ENCODE measurements at places on chromosomes 16 and 17.

DNA sequence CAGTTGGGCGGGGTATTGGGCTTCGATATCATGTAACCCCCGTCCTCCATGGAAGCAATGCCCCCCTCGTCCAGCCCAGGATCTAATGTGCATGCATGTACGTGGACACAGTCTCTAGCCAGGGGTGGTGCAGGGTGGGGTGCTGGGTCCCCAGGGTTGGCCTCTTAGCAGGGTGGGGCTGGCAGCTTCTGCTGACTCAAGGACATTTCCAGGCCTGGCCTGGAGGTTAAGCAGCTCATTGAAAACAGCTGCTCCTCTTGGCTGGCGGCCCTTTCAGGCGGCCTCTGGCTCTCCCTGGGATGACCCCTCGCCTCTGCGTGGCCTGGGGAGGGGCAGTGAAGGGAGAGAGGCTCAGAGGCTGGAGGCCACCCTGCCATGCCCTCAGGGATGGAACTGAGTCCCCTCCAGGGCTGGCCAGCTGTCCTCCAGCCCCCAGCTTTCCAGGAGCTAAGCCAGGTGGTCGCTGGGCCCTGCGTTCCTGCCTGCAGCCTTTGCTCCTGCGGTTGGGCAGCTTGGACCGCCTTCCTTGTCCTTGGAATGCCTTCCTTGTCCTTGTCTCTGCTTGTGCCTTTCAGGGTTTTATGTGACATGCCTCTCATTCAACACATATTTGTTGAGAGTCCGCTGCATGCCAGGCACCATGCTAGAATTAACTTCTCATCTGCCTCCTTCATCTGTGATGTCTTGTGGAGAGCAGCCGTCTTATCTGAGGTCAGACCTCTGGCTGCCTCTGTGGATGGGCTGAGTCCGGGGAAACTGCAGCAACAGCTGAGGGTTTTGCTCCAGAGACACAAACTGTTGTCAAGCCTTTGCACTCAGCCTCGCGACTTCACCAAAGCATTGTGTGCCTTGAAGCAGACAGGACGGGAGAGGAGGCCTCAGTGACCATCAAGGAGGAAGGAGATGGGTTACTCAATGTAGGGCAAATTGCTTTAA lies 26.6 kb downstream of the MRC2 start:
- no peak for DNase-seq

- no peak for DNase-seq
Measured at GRCh38 chr17:30541802-30542201, 64.6 kb downstream of the GOSR1 start.

DNA sequence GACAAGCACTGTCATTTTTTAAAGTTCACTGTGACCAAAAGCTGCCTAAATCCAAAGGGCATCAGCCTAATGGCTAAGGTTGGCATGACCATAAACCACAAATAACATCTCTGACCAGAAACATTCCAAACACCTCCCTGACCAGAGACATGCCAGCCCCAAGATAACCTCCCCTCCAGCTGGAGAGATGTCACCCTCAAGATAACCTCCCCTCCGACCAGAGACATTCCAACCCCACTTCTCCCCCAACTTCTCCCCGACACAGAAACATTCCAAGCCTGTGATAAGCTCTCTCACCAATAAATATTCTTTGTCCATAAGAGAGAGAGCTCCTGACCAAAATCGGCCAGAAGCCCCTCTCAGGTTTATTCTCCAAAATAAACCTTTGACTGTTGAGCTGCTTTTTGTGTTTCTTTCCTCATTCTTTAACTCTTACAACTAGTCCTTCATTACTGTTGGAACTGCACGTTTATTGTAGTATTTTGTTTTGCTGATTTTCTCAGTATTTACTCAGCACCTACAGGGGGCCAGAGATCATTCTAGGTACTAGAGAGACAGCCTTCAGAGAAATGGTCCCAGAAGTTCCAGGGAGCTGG lies 325.6 kb downstream of the SLC39A11 start:
- DNase-seq = no peak

- DNase-seq = no peak
Measured at GRCh38 chr17:56297184-56297583, 143.9 kb downstream of the ANKFN1 start.

DNA sequence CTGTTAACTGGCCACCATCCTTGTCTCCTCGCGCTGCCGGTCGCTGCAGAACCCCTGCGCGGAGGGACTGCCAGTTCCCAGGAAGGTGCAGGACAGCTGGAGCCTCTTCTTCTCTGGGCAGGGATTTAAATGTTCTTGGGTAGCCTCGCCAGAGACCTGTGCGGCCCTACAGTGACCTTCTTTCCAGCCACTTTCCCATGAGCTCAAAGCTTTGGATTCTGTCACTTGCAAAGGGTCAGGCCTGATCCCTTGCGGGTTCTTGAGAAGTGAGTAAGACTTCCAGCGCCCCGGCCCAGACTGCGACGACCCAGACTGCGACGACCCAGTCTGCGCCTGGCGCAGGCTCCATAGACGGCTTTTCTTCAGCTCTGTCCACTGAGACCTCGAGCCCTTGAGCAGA lies 1.4 kb upstream of the SLFN5 start:
- no peak for DNase-seq

DNA sequence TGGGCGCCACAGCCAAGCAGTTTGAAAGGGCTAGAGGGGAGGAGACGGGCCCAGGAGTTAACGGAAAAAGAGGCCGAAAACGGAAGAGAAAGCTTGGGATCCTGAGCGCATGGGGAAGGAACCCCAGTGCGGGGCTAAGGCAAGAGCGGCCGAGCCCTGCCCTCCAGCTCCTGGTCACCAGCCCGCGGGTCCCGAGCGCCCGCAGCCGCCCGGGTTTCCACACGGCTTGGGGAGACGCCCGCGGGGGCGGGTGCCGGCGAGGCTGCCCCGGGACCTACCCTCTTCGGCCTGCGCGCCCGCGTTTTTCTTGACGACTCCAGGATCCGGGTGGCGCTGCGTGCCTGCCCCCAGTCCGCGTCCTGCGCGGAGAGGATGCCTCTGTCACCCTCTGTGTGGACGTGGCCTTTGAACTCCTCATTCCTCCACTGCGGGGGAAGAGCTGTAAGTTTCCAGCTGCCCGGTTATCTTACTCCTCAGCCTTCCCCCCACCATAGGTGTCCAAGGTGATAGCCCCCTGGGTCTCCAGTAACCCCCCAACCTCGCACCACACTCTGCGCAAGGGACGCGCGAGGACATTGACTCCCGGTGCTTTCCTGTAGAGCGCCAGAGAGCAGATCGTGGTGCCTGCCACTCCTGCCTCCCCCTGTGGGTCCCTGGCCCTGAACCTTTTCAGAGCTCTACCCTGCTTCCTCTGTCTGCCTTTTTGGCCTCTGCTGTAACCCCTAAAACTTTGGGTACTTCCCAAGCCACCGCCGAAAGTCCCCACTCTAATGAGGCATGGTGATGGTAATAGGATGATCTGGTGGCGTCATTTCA lies 1.7 kb upstream of the CDH11 start:
- DNase-seq = no peak

GRCh38 chr17:28196636-28197035 lies 122.4 kb upstream of the TMEM97 start:
- no peak for DNase-seq

DNA sequence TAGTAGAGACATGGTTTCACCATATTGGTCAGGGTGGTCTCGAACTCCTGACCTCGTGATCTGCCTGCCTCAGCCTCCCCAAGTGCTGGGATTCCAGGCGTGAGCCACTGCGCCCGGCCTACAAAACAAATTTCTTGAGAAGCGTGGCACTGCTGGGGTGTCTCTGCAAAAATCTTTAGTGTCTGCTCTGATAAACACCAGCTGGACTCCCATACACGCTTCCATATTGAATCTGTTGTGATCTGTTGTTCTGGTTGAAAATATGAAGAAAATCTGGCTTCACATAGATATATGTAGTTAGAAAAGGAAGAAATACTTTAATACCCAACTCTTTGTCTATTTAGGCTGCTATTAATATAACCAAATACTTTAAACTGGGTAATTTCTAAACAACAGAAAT lies 33.3 kb downstream of the VPS53 start:
- no peak for DNase-seq

GRCh38 chr17:38329284-38329683 lies 14.5 kb downstream of the GPR179 start:
- DNase-seq = no peak

DNA sequence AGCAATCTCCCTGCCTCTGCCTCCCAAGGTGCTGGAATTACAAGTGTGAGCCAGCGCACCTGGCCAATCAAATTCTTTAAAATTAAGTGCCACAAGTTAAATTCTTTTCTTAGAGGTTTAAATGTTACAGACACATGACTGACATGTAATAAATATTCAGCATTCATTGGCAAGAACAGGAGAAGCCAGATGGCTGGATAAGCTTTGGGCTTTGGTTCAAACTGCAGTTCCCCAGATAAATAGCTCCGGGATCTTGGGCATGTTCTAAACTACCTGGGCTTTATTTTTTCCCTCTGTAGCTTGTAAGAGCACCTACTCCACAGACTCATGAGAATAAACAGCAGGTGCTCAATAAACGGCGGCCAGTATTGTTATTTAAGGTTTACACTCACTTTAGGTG lies 34.1 kb downstream of the ABAT start:
- DNase-seq = no peak

DNA sequence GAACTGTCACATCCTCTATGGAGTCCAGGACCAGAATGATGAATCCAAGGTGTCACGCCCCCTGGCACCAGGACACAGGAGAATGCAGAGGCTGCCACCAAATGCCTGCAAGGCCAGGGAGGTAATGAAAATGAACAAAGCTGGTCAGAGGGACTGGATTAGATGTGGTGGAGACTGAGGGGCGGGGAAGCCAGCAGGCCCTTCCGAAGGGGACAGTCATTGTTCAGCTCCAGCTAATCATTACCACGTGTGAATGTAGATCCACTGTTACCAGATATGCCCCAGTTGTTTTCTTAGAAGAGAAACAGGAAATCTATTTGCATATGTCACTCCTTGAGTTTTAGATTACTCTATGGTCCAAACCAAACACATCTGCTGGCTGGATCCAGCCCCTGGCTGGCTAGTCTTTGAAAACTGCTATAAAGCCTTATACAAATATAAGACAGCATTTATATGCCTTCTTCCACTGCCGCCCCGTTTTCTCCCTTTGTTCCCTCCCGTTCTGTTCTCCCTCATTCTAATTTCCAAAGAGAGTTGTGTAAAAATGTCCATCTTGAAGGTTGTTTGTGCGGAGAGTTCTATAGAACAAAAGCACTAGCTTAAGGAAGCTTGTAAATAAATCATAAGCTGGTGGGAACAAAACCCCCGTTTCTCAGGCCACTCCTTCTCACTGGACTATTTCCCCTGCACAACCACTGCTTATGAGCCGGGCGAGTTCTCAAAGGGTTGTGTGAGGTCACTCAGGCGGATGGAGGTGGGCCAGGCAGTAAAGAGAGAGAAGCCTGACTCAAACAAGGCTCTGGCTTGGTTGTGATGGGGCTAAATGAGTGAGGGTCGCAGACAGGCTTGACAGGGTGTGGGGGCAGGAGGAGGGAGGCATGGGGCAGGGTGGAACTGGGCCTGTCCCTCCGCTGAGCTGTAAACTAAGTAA lies 14.2 kb downstream of the CRYM start:
- no peak for DNase-seq

- DNase-seq = no peak
Measured at GRCh38 chr17:40303708-40304551, 5.0 kb upstream of the RARA start.

- DNase-seq = no peak
Measured at GRCh38 chr16:87598431-87598830, 3.9 kb upstream of the JPH3 start.

- DNase-seq = no peak
Measured at GRCh38 chr16:79707876-79708275, 107.3 kb upstream of the MAF start.

DNA sequence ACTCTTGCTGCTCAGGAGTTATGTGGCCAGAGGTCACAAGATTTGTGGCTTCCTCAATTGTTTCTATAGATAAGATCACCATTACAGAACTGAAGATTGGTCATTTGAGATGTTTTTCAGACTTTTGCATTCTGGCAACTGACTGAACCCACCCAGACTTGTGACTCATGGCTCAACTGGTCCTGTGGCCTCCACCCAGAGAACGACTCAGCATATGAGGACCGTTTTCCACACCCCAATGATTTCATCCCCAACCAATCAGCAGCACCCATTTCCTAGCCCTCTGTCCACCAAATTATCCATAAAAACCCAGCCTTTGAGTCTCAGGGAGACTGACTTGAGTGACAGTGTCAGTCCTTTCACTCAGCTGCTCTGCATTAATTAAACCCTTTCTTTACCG lies 143.2 kb upstream of the ASIC2 start:
- DNase-seq = no peak

DNA sequence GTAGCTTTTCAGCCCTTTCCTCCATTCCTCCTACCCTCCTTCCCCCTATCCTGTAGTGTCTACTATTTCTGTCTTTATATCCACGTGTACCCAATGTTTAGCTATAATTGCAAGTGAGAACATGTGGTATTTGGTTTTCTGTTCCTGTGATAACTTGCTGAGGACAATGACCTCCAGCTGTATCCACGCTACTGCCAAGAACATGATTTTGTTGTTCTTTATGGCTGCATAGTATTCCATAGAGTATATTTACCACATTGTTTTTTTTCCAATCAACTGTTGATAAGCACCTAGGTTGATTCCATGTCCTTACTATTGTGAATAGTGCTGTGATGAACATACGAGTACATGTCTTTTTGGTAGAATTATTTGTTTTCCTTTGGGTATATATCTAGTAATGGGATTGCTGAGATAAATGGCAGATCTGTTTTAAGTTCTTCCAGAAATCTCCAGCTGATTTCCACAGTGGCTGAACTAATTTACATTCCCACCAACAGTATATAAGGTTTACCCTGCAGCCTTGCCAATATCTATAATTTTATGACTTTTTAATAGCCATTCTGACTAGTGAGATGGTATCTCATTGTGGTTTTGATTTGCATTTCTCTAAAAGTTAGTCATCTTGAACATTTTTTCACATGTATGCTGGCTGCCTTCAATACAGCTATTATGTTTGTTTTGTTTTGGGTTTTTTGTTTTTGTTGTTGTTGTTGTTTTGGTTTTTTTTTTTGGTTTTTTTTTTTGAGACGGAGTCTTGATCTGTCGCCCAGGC lies 10.9 kb upstream of the COPRS start:
- no peak for DNase-seq

DNA sequence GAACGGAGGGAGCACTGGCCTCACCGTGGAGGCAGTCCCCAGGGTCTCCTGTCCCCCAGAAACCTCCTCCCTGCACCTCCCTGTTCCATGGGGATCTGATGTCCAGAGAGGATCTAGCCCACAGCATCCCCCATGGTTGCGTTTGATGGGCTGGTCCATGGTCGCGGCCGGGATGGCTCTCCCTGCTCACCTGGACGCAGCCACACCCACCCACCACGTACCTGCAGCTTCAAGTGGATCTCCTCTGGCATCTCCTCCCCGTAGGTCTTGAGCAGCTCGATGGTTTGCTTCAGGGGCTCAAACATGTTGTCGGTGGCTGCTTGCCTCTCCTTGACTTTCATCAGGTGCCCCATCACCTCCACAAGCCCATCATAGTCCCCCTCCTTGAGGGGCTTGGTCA lies 47.9 kb downstream of the DNAH17 start:
- DNase-seq = no peak

- no peak for DNase-seq
Measured at GRCh38 chr17:79465011-79465680, 145.7 kb downstream of the RBFOX3 start.

GRCh38 chr17:81252987-81253329 lies 13.8 kb downstream of the NDUFAF8 start:
- DNase-seq = no peak

All from stimulated activated CD8-positive, alpha-beta memory T cell treated with anti-CD3 and anti-CD28 coated beads, Interleukin-4, amount 100 ng/mL, for 1 hour (primary cell).